ENCODE measurements at places on chromosomes 3 and 15. TPM values are rescaled to one million over a fixed set of nuclear protein-coding genes. Genes with fewer than 3 reads are reported as not detected.

Gene HESX1
- 0.21 TPM for polyA plus RNA-seq

Gene CCR4
- not detected for polyA plus RNA-seq

- DNase-seq = no peak
Measured at GRCh38 chr3:60886518-60886917, 364.7 kb downstream of the FHIT start.

GRCh38 chr3:59065240-59065639 is 15.4 kb upstream of the CFAP20DC start:
- no peak for DNase-seq
